Right cardiac atrium (tissue), 5 donors: ENCODE measurements at places on chromosomes 16 and 17.

DNA sequence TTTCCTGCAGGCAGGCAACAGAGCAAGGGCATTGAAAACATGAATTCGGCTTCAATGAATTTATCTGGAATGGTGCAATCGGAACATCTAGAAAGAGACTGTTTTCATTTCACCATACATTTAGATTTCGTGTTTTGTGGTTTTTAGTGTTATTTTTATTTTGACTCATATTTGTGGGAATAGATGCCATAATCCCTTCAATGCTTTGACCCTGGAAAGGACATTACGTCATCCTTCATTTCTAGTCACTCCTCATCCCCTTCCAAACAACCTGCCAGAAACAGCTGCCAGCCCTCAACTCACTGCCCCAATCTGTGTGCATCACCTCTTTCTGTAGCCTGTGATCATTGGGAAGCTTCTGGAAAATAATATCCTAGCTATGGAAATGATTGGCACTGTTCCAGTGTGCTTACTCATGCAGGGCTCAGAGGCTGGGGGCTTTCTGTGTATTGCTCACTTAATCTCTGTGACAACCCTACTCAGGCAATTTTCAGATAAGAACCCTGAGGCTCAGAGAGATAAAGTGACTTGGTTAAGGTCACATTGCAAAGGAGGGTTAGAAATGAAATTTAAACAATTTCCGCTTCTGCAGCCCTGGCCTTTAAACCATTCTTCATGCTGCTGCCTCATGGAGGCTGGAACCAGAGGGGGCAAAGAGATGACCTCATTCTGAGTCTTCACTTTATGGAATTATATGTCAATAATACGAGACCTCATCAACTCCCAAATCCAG, 9.5 kb upstream of the KSR1 start:
- no peak for DNase-seq

GRCh38 chr16:66070140-66070917, 296.2 kb upstream of the CDH5 start:
- peak; percentile 89 for DNase-seq

DNA sequence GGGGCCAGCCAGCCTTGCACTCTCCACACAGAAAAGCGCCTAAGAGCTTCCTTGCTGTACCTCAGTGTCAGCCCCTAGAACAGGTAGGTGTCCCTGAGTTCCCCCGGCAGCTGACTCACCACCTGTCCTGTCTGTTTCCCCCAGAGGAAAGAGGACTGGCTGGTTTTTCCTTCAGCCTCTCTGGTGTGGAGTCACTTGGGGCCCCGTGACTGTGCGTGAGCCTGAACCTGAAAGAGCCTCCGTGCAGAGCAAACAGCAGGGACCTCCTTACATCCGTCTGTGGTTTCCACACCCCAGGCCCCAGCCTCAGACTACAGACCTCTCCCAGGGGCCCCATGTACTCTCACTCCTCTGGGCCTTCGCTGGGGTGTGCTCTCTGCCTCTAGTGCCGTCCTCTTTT, 87.8 kb downstream of the GNAO1 start:
- no peak for DNase-seq

DNA sequence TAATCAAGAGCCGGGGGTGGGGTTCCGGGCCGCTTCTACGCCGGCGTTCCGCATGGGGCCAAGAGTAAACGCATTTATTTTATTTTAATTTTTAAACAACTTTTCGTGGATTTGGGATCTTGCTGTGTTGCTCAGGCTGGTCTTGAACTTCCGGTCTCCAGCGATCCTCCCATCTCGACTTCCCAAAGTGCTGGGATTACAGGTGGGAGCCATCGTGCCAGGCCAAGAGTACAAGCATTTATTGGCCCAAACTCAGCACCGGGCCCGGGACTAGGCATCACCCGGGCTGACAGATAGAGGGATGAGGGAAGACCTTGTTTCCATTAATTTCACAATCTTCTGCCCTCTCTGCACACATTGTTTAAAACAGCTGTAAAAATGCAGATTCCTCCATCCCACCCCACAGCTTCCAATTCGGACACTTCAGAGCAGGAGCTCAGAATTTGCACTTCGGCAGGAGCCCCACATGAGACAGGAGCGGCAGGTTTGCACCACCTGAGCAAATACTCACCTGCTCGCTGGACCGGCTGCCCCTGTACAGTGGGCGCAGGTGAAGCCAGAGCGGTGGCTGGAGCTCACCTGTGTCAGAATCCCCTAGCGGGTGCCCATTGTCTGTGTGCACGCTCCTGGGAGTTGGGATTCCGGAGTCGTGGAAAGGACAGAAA, 663 bp upstream of the GINS2 start:
- no peak for DNase-seq

DNA sequence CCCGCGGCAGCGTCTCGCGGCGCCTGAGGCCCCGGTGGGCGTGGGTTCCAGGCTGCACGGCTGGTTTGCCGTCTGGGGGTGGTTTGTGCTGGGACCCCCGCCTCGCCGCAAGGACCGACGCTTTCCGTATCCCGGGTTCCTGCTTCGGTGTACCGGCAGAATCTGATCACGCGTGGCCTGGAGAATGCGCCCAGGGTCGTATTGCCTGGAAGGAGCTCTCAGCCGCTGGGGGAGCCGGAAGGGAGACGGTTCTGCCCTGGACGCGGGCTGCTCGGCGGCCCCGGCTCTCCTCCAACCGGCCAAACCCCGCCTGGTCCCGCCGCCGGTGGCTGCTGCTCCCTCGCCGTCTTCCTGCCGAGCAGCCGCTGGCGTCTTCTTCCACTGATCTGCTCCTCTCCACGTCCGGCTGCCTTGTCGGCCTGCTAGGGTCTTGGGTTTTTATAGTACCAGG, 39.8 kb downstream of the ZNF778 start:
- DNase-seq = peak; percentile 53

DNA sequence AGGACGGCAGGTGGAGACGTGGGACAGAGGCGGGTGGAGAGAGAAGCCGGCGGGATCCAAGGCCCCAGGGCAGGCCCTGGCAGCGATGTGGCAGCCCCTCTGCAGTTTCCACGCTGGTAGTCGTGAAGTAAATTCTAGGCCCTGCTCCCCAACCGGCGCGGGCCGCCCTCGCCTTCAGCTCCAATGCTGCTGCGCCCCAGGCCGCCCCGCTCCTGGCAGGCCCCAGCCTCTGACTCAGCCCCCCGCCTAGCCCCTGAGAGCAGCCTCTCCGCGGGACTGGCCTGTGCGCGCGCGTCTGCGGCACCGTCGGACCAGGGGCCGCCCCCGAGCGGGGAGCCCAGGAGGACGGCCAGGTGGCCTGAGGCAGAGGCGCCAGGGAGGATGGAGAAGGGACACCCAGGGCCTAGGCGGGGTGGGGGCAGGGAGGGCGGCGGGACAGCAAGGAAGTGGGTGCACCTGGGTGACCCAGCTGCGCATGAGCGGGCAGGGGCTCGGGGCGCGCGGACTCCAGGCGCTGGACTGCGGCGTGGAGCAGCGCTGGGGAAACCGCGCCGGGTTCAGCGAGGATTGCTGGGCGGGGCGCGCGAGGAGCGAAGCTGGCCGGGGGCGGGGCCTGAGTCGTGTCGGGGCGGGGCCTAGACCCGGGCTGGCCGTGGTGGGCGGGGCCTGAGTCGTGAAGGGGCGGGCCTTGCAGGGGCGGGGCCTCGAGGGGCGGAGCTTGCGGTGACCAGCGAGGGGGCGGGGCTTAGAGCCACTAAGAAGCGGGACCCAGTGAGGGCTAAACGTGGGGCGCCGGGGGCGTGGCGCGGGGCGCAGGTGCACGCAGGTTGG, 29.6 kb downstream of the ZNF778 start:
- peak; percentile 88 for DNase-seq

DNA sequence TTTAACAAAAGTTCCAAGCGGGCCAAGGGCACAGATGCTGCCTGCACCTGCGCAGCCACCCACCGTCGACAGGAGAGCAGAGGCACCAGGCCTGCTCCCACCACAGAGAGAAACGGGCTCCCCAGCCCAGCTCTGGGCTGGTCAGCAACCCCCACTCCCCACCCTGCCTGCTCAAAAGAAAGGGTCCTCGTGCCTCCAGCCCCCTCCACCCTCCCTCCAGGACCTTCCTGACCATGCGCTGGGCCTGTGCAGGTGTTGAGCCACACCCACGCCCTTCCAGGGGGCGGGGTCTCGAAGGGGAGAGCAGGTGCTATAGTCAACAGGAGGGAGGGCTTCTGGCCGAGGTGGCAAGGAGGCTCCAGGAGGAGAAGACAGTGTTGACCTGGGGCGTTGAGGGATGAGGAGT, 25.3 kb downstream of the ZNF778 start:
- no peak for DNase-seq

GRCh38 chr17:39270923-39271322, 45.2 kb upstream of the STAC2 start:
- no peak for DNase-seq

GRCh38 chr16:57556941-57557541, 14.6 kb downstream of the ADGRG5 start:
- peak; percentile 4 for DNase-seq

GRCh38 chr16:28935924-28936783, 4.4 kb downstream of the CD19 start:
- peak; percentile 88 for DNase-seq

DNA sequence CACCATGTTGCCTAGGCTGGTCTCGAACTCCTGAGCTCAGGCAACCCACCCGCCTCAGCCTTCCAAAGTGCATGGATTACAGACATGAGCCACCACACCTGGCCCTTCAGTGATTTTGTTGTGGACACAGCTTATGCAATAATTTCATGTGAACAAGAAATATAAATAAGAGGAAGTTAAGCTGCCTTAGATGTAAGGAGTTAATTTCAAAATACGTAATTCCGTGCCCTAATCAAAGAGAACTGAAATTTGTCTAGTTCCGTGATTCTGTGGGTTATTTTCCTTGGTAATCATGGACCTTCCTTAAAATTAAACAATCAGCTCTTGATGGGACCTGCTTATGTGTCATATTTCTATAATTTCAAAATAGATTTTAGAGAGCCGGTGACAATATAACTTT, 11.9 kb downstream of the TVP23A start:
- DNase-seq = no peak

DNA sequence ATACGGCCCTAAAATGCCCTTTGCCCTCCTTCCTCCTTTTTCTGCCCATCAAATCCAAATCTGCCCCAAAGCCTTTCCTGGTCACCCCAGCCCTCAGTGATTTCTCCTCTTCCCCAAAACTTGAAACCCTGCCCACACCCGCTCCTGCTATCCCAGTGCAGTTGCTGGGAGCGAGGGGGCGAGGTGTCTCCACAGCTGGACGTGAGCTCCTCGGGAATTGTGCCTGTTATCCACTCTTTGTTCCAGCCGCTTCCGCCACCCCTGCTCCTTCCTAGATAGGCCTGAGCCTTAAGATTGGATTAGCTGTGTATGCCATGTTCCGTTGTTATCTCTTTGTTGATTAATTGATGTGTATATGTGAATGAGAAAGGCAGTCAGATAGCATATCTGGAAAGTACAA, 2.6 kb upstream of the KRT35 start:
- no peak for DNase-seq

GRCh38 chr17:45008216-45008615, 40.1 kb upstream of the C1QL1 start:
- DNase-seq = no peak

GRCh38 chr16:10521681-10522274, 58.6 kb downstream of the EMP2 start:
- DNase-seq = peak; percentile 32

GRCh38 chr16:19005561-19006445, 22.1 kb downstream of the TMC7 start:
- peak; percentile 59 for DNase-seq

DNA sequence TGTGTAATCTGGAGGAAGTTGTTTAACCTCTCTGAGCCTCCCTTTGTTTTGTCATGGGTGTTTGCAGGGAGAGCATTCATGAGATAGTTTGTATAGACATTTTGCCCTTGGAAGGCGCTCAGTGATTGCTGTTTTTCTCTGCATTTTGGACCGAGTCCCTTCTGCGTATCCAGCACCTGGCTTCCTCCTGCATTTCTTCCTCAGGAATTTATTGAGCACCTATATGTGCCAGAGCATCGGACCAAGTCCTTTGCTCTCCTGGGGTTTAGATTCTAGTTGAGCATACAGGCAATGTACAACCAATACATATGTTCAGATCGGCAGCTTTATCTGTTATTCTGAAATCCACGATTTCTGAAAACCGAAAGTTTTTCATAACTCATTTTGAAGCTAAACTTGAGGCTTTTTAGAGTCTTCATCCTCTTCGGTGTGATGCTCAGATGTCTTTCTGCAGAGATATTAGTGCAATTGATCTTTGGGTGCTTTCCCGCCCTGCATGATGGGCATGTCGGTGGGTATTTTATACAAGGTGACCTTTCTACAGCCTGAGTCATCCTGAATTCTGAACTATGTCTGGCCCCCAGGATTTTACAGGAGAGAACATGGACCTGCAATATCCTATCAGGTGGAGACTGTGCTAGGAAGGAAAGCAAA, 4.1 kb downstream of the IL4R start:
- DNase-seq = no peak

GRCh38 chr16:27665881-27666280, 115.9 kb downstream of the KATNIP start:
- no peak for DNase-seq

DNA sequence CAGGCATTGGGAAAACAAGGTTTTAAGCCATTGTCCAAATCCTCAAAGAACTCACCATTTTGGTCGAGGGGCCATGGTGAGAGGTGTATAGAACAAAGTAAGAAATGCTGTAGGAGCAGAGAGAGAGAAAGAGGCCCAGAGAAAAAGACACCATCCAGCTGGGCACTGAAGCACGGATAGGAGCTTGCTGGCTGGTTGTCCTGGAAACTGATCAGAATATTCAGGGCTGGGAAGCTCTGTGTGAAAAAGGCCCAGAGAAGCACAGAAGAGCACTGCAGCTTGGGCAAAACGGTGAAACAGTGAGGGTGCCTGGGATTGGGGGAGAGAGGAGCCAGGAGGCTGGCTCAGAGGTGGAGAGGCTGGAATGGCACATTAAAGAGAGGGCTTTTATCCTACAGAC, 16.5 kb downstream of the HS3ST3B1 start:
- no peak for DNase-seq

GRCh38 chr17:39927929-39928857, 661 bp downstream of the LRRC3C start:
- DNase-seq = peak; percentile 84

DNA sequence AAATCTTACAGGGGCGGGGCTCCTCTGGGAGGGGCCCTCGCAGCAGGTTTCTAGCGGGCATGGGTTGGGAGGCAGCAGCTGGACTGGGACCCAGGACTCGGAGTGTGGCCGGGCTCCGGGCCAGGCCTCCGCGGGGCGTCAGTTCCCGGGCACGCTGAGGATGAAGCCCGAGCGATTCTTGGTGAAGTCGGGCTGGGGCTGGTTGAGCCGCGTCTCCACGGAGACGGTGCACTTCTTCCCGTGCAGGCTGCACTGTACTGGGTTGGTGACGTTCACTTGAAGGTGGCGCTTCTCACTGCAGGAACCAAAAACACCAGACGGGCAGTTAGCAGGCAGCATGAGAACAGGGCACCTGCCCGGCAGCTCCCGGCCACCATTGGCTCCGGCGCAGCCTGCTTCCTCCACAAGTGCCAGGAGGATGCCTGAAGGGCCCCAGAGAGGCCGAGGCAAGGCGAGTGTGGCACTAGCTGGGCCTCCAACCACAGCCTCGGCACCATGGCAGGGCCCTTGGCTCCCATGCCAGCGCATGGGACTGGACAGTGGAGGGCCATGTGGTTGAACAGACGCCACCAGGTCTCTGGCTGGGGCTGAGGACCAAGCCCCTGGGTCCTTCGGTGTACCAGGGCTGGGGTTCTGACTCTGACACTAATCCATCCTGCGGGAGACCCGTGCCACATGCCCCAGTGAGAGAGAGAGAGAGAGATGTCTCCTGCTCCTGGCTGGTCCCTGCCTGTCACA, 8.0 kb downstream of the CDK5R1 start:
- DNase-seq = peak; percentile 68

- no peak for DNase-seq
These were observed 21.0 kb upstream of the ABCC12 start for GRCh38 chr16:48176635-48177408.

- no peak for DNase-seq
These were observed 3.0 kb upstream of the NLRC5 start for GRCh38 chr16:56986361-56986760.
